ENCODE measurements at places on chromosomes 2 and 18.

GRCh38 chr2:180583441-180584140 is 396.8 kb upstream of the UBE2E3 start:
- DNase-seq: no peak

DNA sequence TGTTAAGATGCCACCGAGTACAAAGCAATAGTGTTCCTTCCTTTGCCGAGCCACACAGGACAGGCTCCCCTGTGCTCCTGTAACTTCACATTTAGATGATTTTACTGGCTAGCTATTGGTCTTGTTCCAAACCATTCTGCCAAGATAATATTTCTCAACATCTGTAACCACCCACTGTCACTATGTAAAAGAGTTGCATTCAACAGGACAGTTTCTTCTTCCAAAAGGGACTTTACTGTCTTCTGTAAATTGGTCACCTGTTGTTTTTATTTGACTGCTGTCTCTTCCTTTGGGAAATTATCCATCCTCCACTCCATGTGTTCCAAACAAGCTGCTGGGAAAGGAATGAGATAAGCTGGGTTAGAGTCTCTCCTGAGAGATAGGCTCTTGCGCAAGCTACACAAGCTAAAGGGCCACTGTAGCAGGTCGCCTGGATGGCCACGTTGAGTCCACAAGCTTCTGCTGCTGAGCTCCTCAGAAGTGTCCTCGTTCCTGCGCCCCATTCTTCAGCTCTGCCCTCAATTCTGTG is 14.4 kb upstream of the BZW1 start:
- no peak for DNase-seq

- no peak for DNase-seq
Observed at GRCh38 chr2:29129586-29130281, 14.5 kb downstream of the CLIP4 start.

GRCh38 chr2:209368914-209369313 is 54.9 kb upstream of the MAP2 start:
- DNase-seq: no peak

DNA sequence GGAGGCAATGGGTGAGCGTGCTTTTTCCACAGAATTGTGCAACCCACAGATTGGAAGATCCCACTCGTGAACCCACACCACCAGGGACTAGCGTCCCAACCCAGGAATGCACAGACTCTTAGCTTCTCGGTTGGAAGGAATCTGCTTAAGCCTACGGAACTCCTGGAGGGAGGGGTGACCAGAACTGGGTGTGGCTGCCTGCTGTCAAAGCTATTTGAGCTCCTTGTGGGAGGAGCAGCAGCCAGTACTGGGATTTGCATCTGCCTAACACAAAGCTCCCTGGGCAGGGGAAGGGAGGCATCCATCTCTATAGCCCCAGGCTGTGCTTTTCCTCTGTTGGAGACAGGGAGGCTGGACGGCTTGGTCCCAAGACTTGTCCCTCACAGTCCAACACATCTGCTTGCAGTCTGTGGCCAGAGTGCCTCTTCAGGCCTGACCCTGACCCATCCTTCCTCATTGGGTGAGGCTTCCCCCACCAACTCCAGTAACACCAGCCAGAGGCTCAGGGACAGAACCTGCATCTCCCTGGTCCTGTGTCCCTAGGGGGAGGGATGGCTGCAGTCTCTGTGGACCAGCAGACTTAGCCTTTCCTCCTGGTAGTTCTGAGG is 27.9 kb downstream of the HNMT start:
- DNase-seq: no peak

GRCh38 chr18:5630057-5630899 is 86.5 kb upstream of the EPB41L3 start:
- DNase-seq: no peak

DNA sequence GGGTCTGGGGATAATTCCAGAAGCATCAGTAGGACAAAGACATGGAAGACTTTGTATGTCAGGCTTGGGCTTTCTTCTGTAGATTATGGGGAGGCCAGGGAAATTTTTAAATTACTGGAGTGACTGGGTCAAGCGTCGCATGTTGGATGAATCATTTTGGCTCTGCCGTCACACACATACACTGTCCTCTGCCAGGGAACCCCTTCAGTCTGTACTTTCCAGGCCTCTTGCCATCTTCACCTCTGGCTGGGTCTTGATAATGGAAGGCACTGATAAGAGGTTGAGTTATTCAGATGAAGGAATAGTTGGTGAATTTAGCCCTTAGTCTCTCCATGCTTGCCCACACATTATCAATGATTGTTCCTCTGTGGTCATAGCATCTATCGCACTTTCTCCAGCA is 895.1 kb upstream of the CELF4 start:
- no peak for DNase-seq

DNA sequence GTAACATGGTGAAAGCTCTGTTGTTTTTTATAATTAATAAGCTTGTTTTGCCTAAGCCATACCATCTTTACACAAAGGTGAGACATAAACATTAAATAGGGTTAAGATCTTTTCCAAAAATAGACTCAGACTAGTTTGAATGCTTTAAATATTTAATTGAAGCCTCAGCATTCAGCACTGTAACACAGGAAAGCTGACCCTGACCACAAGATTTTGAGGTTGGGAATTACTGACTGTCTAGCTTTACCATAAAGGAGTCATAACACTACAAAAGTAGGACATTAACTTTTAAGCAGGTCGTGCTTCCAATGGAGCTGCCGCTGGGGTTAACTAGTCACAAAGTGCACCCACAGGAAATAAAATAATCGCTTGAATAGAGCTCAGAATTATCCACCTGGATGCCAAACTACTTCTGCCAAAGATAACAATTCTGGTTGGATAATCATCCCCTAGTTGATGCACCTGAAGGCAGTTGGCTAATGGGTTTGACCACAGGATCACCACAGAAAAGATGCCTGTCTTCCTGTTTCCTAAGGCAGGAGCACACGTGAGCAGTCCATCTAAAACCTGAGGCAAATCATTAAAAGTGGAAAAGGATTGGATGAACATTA is 106.2 kb downstream of the COBLL1 start:
- DNase-seq: no peak

DNA sequence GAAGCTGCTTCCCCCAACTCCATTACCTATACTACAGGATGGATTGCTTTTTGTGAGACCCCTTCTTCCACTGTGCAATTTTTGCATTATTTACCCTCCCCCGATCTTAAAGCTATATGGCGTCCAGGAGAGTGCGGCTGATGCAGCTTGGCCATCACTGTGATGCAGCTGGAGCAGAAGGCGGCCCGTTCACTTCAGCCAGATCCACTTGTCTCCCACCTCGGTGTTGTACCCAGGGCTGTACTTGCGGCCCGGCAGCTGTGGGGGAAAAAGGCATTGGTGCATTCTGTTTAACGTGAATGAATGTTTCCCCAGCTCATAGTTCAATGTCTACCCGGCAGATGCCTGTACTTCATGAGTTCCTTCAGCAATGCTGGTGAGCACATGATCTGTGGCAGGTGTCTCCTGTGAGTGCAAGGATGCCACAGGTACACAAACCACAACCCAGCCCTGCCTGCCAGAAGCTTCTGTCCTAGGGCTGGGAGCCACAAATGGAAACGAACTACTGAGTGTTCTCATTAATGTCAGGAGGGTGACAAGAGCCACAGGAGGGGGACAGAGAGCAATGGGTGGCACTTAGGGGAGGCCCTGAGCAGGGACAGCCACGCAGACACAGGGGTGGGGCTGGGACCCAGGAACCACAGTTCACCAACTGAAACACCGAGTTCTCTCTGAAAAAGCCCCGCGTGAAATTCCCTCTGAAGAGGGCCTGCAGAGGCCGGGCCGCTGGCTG is 64.0 kb downstream of the NDUFA10 start:
- DNase-seq: no peak

DNA sequence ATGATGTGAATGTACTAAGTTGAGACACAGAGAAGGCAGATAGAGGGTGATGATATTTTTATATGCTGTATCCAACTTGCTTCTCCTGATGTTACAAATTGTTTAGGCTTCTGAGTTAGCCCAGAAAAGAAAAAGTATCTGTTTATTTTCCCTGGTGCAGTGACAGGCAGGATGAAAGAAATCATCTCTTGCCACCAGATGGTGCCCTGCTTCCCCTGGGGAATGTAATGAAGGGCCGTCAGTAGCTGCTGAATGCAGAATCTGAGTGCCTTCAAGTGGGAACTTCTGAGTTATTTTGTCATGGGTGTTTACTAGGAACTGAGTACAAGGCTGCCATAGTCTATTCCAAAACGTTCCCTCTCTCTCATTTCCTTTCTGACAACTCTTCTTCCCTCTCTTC is 525.6 kb downstream of the MBD2 start:
- no peak for DNase-seq

DNA sequence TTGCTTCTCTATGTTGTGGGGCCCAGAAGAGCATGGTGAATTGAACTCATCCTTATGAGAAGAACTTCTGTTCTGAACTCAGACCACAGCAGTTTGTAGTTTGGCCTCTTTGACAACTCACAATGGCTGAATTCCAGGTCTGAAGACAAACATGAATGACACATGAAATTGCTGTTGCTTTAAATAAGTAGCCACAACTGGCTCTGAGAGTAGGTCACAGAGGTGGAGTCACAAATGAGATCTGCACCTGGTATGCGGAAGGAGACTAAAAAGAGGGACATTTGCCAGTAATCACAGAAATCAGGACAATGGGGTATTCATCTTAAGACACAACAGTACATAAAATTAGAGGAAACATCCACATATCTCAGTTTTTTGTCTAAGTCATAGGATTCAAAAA is 290.3 kb upstream of the MMADHC start:
- no peak for DNase-seq

DNA sequence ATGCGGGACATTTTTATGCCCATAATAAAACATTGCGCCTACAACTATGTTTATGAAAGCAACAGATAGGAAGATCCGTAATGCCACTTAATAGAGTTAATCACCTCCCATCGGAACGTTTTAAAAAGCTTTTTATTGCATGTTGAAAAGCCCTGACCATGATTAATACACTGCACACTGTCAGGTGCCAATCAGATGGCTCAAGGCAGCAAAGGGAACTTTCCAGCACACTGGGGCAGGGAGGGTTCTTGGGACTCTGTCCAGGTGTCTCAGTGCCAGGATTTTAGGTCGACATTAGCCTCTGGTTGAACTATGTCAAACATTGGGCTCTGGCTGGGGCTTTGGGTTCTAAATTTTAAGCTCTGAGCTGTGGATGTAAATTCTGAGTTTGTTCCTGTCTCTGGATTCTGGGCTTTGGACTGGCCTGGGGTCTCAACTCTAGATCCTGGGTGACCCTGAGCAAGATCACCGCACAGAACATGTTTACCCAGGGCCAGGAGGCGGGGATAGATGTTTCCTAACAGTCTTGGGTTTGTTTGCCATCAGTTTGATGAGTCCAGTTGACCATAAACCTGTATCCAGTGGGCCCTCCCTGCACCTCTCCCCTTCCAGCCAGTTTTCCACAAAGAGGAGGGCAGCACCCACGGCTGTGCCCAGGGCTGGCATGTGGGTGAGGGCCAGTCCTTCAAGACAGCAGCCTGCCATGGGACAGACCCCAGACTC is 262.7 kb downstream of the ATAD2B start:
- DNase-seq: no peak

DNA sequence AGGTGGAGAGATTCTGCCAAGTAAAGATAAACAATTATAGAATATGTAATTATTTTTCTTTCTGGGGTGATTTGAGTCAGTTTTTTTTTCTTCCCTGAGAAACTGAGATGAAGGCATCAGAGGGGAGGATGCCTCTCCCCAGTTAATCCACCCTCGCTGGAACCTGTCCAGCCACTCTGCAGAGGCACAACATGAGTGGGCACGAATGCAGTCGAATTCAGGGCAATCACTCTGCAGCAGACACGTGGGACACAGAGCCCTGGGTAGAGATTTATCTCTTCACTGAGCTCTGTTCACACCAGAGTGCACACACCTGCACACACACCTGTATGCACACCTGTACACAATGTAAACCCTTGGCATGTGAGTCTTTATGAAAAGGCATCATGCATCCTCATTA is 154.2 kb downstream of the DCDC2C start:
- no peak for DNase-seq

GRCh38 chr2:107592280-107592624 is 234.4 kb upstream of the RGPD4 start:
- DNase-seq: no peak

DNA sequence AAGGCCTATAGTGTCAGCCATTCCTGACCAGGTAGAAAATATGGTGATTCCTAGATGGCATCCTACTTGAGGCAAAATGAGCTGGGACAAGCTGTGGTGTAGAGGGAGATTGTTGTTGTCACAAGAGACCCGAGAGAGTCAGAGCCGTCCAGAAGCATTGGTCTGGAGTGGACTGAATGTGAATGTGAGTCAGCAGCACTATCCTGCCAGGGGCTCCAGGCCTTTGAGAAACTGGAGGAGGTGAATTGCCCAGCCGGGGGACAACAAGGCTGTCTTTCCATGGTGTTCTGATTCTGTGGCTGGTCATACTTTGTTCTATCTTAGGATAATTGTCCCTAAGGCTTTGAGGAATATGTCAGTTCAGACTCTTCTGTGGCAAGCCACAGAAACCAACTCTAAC is 29.4 kb upstream of the EIF2AK3 start:
- DNase-seq: no peak

GRCh38 chr18:74896390-74896991 is 298.8 kb downstream of the ZNF407 start:
- DNase-seq: peak; percentile 9

GRCh38 chr18:71503222-71503621 is 1040.9 kb downstream of the CBLN2 start:
- no peak for DNase-seq

GRCh38 chr2:42829671-42830440 is 37.5 kb upstream of the HAAO start:
- no peak for DNase-seq

- no peak for DNase-seq
Observed at GRCh38 chr2:83584672-83585071, 874.4 kb downstream of the SUCLG1 start.

- DNase-seq: no peak
Observed at GRCh38 chr2:168926621-168927386, 25.7 kb downstream of the G6PC2 start.

- DNase-seq: no peak
Observed at GRCh38 chr2:45844796-45845457, 193.5 kb downstream of the PRKCE start.

DNA sequence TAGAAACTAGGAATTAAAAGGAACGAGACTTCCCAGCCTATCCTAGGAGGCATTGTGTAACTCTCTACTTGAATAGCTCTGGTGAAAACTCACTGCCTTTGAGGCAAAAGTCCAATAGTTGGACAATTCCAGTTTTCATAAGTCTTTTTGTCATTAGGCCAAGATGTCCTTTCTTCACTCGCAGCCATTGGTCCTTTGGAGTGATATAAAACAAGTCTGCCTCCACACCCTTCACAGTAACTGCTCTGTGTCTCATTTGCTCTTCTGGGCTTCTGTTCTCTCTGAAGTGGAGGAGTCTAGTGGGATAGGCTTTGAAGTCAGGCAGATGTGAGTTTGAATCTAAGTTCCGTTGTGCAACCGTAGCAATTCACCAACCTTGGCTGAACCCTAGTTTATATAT is 28.2 kb downstream of the ANTXR1 start:
- DNase-seq: no peak

GRCh38 chr2:66171530-66171929 is 263.4 kb upstream of the MEIS1 start:
- DNase-seq: no peak

GRCh38 chr2:161651547-161651946 is 27.3 kb downstream of the SLC4A10 start:
- DNase-seq: no peak

- no peak for DNase-seq
Observed at GRCh38 chr2:218984239-218985020, 554 bp downstream of the FEV start.

All from stimulated activated CD8-positive, alpha-beta memory T cell treated with anti-CD3 and anti-CD28 coated beads, Interleukin-4, amount 100 ng/mL, for 1 hour (primary cell).